Activated CD4-positive, alpha-beta memory T cell treated with anti-CD3 and anti-CD28 coated beads for 36 hours (primary cell): ENCODE measurements at places on chromosomes 7 and 10. TPM values are rescaled to one million over a fixed set of nuclear protein-coding genes. Genes with fewer than 3 reads are reported as not detected.

MYL7 gene
- total RNA-seq: not detected

MALRD1 gene
- total RNA-seq: not detected

MNX1 gene
- not detected for total RNA-seq

ACBD7 gene
- total RNA-seq: 1.7 TPM
